ENCODE measurements at places on chromosomes 5 and 9.

GRCh38 chr5:125530833-125531615 is 784.6 kb upstream of the ZNF608 start:
- DNase-seq = no peak

- peak; percentile 61 for DNase-seq
Measured at GRCh38 chr9:121861501-121862180, 210.2 kb downstream of the DAB2IP start.

DNA sequence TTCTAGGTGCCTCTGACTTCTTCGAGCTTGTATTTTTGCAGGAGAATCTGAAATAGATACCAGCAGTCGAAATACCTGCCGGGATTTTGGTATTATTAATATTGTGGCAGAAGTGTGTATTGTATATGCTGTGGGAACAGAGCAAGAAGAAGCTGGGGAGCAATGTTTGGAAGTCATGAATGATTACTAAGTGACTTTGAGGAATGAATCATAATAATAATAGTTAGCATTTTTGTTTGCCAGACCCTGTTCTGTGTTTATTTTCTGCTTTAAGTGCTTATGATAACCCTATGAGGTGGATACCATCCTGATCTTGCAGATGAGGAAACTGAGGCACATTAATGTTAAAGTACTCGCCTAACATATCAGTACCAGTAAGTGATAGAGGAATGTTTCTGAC is 32.4 kb downstream of the RAB24 start:
- DNase-seq = no peak

- DNase-seq = no peak
Measured at GRCh38 chr5:101159006-101159405, 255.9 kb upstream of the ST8SIA4 start.

- DNase-seq = no peak
Measured at GRCh38 chr9:742914-743589, 98.4 kb upstream of the DMRT1 start.

- DNase-seq = no peak
Measured at GRCh38 chr5:176162198-176162597, 76.0 kb upstream of the SIMC1 start.

- no peak for DNase-seq
Measured at GRCh38 chr9:123422635-123423310, 66.8 kb downstream of the CRB2 start.

- DNase-seq = no peak
Measured at GRCh38 chr9:70324963-70325362, 66.2 kb downstream of the SMC5 start.

DNA sequence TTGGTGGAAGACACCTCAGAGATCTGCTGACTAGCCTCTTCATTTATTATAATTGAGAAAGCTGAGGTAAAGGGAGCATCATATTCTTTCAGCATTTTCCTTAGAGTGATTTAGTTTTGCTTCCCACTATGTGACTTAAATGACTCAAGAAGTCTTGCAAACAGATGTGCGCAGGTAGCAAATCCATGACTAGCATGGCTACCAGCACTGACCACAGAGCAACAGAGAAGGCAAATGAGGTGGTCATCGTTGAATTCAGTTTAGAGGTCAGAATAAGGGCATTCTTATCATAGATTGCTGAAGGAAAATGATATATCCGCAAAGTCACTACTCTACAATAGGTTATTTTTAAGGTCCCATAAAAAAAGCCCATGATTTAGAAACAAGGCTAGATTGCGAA is 162.2 kb downstream of the PIK3R1 start:
- no peak for DNase-seq

- no peak for DNase-seq
Measured at GRCh38 chr5:96816991-96817390, 9.2 kb upstream of the ERAP1 start.

All from T47D (cell line).